ENCODE measurements at places on chromosomes 5 and 9. TPM values are rescaled to one million over a fixed set of nuclear protein-coding genes. Genes with fewer than 3 reads are reported as not detected.

DNA sequence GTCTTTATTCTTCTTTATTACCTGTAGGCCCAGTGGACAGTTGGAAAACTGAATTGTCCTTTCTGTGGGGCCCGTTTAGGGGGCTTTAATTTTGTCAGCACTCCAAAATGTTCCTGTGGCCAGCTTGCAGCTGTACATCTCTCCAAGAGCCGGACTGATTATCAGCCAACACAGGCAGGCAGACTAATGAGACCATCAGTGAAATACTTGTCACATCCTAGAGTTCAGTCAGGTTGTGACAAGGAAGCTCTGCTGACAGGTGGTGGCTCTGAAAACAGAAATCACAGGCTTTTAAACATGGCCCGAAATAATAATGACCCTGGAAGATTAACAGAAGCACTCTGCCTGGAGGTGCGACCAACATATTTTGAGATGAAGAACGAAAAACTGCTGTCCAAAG is 47.9 kb downstream of the RNF180 start:
- no peak for DNase-seq

GRCh38 chr5:59125011-59125961 is 542.4 kb downstream of the RAB3C start:
- DNase-seq = no peak

Gene LRRC14B
- total RNA-seq = 0.27 TPM

Gene CHSY3
- total RNA-seq = 3.6 TPM

Gene NR2F1-AS1
- total RNA-seq = 13.4 TPM

GRCh38 chr5:171032435-171032973 is 170.7 kb downstream of the RANBP17 start:
- DNase-seq = no peak

GRCh38 chr9:93660352-93661046 is 84.1 kb downstream of the PHF2 start:
- DNase-seq = no peak

Gene GRM6
- not detected for total RNA-seq

Gene SELENOP
- total RNA-seq = 86.9 TPM

DNA sequence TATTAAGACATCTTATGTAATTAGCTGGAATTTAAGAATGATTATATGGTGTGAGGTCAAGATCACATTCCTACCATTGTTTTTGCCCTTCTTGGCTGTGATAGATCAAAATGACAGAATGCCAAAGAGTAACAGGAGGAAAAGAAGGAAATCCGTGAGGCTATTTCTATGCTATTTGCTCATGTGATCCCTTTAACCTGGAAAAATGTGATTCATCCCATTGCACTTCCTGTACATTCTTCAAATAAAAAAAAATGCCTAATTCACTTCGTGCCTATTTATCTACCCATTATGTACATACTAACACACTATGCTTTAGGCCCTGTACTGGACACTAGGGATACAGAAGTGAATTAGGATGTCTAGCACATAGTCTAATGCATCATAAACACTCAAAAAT is 154.1 kb upstream of the PAPPA start:
- no peak for DNase-seq

- peak; percentile 36 for DNase-seq
Observed at GRCh38 chr5:179266291-179267070, 78.8 kb downstream of the ADAMTS2 start.

- no peak for DNase-seq
Observed at GRCh38 chr9:108478431-108479332, 377.1 kb downstream of the ACTL7B start.

DNA sequence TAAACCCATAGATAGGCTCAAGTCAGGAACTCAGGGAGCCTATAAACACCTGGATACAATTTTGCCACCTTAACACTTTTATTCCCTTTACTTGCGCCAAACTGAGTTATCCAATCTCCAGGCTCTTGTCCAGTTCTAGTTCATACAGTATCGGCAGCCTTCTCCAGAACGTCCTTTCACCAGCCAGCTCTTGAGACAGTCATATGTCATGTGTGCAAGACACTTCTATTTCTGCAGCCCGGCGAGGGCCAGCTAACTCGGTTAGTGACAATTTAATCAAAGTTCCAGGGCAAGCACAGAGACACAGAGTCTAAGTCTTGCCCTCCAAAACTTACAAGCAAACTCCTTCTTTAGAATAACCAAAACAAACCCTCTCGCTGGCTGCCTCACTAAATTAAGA is 12.9 kb downstream of the ABCA1 start:
- no peak for DNase-seq

DNA sequence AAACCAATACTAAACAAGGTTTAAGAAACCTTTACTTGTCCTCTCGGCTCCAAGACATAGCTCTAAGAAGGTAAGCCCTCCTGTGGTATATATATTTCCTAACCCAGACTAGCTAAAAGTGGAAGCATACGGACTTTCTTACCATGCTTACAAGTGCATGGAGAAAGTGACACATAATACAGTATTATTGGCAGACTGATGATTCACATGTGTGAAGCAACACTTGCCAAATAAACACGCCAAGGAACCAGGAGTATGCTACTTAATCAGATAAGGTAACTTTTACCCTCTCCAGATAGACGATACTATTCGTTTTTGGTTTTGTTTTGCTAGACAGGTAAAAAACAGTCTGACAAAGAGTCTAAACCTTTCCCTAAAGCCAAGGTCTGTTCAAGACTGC is 264.1 kb downstream of the MLLT3 start:
- DNase-seq = no peak

GRCh38 chr5:135327429-135328127 is 71.5 kb downstream of the MACROH2A1 start:
- no peak for DNase-seq

DNA sequence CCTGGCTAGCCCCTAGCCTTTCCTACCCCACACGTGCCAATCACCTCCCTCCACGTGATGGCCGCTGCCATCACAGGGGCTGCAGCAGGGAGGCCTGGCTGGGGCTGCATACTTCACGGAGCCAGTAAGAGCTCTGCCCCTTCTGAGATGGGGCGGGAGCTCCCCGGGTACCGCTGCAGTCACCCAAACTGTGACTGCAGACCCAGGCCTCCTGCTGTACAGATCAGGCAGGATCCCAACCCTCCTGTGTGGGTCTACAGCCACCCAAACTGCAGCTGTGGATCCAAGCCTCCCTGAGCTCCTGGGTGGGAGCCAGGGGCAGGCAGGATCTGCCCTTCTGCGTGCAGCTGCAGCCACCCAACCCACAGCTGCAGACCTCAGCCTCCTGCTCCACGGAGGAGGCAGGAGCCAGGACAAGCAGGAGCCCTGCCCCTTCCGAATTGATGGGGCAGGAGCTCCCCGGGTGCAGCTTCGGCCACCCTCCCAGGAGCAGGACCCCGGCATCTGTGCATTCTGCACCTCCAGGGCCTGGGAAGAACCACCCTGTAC is 3.2 kb upstream of the BTNL9 start:
- no peak for DNase-seq

GRCh38 chr9:135565636-135566035 is 4.1 kb downstream of the PAEP start:
- no peak for DNase-seq

GRCh38 chr5:117089001-117089400 is 514.4 kb upstream of the SEMA6A start:
- DNase-seq = no peak

Gene CER1
- 1.0 TPM for total RNA-seq

- DNase-seq = no peak
Observed at GRCh38 chr9:32677931-32678330, 42.5 kb upstream of the TAF1L start.

- no peak for DNase-seq
Observed at GRCh38 chr5:159642379-159642778, 273.9 kb upstream of the ADRA1B start.

DNA sequence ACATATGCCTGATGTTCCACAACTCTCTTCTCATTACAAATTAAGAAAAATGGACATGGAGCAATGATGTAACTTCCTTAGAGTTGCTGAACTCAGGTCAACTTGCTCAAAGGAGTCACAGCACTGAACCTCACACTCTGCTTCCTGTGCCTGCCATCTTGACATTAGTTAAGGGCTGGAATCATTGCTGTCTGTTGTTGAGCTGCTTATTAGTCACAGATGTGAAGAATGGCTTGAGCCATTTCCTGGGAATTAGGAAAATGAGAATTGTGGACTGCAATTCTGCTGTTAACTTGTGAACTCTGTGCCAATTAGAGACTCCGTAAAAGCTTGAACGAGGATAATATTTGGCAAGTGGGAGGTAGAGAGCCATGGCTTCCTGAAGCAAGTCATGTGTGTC is 212.0 kb downstream of the ADAMTS12 start:
- no peak for DNase-seq

GRCh38 chr5:121108725-121109124 is 644.6 kb downstream of the PRR16 start:
- DNase-seq = no peak

- no peak for DNase-seq
Observed at GRCh38 chr9:16207161-16207560, 654.3 kb downstream of the CCDC171 start.

DNA sequence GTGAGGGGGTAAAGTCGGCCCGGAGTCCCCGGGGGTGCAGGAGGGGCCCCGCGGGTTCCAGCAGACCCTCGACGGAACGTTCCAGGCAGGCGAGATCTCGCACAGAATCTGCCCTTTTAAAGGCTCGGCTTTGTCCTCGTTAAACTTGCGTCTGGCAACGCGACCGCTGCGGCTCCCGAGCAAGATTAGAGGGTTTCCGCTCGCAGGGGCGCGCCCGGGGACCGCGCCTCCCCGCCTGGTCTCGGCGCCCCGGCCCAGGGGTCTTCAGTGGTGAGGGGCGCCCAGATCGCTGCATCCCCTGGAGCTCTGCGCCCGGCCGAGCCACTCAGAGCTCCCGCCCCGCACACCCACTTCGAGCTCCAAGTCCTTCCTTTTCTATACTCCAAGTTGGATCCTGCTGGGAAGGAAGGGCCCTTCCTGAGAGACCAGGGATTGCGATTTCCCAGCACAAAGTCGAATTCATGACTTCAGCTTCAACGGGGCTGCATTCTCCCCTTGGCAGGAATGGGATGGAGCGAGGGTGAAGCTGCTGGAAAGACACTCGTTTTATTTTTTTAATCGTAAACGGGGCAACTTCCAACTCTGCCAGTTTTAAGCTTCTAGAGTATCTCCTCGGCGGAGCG is 11.3 kb downstream of the PROP1 start:
- no peak for DNase-seq

DNA sequence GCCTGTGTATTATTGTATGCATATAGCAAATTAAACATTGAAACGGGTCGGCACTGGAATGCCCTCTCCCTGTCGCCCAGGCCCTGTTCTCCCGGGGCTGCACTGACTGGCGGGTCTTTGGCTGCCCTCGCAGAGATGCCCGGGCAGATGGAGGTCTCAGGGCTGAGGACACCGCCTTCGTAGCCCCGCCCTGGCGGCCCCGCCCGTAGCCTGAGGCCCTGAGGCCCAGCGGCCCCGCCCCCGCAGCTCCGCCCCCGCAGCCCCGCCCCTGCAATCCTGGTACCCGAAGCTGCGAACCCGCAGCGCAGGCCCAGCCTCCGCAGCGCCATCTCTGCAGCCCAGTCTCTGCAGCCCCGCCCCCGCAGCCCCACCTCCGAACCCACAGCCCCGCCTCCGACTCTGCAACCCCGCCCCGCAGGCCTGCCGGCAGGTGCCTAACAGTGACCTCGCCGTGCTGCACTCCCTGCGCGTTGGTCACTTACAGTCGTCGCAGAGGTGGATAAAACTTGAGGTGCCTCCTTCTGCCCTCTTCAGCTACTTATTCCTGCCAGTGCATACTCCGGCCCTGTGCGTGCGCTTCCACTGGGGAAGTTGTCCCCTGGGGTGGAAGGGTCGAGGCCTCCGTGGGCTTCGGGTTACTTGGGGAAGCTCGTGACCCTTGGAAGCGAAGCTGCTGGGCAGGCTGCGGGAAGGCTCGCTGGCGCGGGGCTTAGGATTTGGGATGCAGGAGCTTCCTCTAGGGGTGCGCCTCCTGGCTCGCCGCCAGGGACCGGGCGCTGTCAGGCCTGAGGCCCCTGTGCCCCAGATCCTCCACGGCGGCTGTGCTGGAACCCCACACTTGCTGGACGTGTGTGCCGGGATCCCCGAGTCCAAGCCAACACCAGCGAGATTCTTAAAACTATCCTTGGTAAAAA is 72.3 kb downstream of the ICE1 start:
- peak; percentile 44 for DNase-seq

GRCh38 chr5:6711409-6712141 is 1.7 kb upstream of the TENT4A start:
- DNase-seq = no peak

DNA sequence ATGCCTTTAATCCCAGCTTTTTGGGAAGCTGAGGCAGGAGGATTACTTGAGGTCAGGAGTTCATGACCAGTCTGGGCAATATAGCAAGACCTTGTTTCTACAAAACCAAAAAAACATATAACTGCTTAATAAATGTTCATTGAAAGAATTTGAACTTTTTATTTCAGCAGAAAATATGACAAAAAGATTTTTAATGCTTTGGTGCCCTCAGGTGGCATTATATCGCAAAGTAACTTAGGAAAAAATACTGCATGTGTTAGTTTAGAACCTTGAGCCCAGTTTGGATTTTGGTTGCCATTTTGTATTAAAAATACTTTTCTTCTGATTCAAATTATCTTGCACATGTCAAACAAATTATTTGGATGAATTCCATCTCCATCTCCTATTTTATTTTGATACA is 103.2 kb downstream of the GPBP1 start:
- no peak for DNase-seq

- DNase-seq = no peak
Observed at GRCh38 chr9:94734054-94734754, 7.7 kb downstream of the AOPEP start.

DNA sequence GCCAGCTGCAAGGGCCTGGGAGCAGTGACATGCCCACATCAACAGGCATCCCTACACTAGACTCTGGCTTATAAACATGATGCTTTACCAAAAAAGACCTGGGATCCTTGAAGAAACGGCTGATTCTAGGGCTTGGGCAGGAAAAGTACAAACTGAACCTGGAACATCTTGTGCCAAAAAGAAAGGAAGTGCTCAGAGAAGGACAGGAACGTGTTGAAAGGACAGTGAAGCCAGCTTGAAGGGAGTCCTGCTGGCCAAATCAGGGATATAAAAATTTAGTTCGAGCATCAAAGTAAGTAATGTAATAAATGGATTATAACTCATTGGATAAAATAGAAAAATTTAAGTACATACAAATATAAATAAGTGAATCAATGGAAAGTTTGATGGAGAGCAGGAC is 58.1 kb downstream of the ALDH7A1 start:
- DNase-seq = no peak
